ENCODE measurements at places on chromosomes 7 and 10.
A peak's percentile ranks its signal among the peaks of the same experiment; 100 is the strongest.

GRCh38 chr7:100832281-100832633 is 4.9 kb upstream of the EPHB4 start:
- DNase-seq: no peak

DNA sequence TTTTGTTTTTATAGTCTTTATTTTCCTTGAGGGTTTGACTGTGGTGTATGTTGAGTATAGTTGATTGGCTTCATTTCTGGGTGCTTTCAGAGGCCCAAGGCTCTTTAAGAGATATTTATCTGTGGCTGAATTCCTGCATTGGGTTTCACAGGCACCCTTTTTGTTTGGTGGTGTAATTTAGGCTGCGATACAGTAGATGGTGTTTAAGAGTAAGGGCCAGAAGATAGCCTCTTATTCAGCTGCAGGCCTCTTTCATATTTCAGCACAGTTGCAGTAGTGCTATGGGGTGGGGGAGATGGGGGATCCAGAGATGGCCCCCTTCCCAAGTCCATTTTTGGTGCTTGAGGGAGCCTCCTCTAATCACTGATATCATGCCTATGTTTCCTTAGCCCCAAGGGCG is 69.7 kb downstream of the MGAM2 start:
- DNase-seq: no peak

GRCh38 chr7:8605221-8605620 is 171.8 kb downstream of the NXPH1 start:
- DNase-seq: peak; percentile 54

- no peak for DNase-seq
Measured at GRCh38 chr10:58704226-58704625, 191.6 kb downstream of the BICC1 start.

DNA sequence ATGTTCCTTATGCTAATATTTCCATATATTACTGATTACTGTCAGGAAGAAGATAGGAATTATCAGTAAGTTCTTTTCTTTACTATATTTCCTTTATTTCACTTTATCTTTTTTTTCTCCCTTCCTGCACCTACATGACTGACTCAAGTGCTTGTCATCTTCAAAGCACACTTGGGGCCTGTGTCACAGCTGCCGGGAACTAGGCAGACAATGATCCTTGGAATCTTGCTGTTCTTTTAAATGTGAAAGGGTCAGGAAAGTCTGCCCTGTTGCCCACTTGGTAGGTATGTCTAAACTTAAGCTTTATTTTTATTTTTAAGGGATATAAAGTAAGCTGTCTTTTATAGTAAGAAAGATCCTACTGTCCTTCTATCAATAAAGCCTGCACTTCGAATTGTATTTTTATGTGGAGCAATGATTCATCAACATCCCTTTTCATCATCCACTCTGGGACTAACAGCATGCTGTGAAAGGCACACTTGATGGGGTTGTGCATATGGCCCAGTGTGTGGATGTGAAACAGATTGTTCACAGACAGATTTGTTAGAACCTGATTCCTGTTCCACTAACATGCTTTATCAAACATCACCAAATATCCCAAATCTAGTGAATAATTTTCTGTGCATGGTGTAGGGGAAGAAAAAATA is 556.9 kb downstream of the DNAJB9 start:
- DNase-seq: no peak

GRCh38 chr7:132138817-132139216 is 437.5 kb downstream of the PLXNA4 start:
- no peak for DNase-seq

- DNase-seq: no peak
Measured at GRCh38 chr10:4333459-4333894, 492.5 kb upstream of the AKR1E2 start.

DNA sequence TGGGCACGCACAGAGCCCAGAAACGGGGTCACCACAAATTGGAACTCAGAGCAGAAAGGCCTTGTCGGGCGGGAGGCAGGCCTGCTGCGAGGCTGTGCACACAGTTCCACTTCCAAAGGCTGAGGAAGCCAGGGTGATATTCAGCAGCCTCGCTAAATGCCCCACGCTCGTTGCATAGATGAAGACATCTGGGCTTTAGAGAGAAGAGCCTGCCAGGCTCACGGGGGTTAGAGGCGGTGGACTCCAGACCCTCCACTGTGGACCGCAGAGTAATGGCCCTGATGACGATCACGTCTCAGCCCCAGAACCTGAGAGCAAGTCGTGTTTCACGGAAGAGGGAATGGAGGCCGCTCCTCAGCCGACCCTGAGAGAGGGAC is 104.2 kb downstream of the DNAJB6 start:
- no peak for DNase-seq

- DNase-seq: no peak
Measured at GRCh38 chr7:38975944-38976392, 1.7 kb upstream of the POU6F2 start.

DNA sequence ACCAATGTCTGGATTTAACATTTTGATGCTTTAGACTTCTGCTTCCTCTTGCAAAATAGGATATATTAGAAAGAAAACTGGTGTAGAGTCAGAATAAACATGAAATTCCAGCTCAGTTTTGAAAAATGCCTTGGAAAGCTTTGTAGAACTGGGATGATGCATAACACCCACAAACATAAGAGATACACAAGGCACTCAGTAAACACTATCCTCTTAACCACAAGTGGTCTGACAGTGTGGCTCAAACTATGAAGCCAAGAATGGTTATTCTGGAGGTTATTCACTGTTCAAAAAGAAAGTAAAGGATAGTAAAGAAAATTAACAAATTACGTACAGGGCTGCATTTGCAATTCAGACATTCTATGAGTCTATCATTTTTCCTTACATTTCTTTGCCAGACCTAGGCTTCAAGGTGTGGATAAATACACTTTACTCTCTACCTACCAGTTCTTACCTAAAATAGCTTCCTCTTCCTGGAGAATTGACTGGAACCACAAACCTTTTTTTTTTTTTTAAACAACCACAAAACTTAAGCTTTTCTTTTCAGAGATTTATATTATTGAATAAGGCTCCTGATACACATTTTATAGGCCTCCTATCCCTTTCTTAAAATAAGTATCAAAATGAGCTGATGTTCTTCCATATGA is 9.0 kb upstream of the RSBN1L start:
- DNase-seq: no peak

DNA sequence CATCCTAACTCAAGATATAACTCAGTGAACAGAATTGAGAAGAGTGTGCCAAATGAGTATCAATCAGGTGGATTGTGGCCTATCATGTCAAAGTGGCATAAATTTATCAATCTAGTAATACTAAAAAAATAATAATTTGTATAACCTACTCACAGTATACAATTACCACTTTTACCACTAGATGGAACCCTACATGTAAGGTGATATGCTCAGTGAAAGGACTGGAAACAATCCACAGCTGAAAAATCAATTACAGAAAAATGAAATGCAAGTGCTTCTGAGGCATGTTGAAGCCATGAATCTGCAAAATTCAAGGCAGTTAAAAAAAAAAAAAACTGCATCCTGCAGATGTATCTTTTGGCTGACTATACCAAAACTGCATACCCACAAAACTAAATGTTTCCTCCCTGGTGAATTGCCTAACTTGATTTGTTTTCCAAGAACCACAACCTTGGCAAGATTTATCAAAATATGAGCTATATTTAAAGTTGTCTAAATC is 13.9 kb downstream of the ARHGAP19 start:
- DNase-seq: peak; percentile 28
